ENCODE measurements at places on chromosomes 11 and 22.
A peak's percentile ranks its signal among the peaks of the same experiment; 100 is the strongest.

DNA sequence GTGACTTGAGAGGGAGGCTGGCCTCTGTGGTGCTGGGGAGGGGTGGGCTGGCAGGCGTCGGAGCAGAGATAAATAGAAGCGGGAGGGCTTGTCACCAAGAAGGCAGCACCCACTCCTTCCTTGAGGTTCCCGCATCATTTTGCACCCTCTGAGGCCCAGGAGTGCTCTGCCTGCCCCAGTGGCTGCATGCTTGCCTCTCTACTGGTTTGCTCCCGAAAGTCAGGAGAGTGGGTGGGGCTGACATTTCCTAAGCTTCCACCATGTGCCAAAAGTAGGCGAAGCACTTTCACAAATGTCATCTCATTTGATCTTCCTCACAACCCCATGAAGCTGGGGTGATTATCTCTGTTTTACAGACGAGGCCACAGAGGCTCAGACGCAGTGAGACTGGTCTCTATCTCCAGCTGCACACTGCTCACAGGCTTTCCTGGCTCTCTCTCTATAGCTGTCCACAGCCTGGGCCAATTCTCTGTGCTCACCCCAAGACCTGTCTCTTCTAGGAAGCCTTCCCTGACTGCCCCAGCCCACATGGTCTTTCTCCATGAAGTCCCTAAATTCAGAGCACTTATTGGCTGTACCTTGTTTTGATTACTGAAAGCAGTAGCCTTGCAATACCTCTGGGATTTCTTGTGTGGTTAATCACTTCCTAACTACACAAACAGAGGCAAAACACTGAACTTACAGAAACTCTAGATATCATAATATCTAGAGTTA is 2.6 kb upstream of the UCP3 start:
- no peak for DNase-seq

- DNase-seq: no peak
Measured at GRCh38 chr11:85620256-85620655, 6.9 kb downstream of the DLG2 start.

DNA sequence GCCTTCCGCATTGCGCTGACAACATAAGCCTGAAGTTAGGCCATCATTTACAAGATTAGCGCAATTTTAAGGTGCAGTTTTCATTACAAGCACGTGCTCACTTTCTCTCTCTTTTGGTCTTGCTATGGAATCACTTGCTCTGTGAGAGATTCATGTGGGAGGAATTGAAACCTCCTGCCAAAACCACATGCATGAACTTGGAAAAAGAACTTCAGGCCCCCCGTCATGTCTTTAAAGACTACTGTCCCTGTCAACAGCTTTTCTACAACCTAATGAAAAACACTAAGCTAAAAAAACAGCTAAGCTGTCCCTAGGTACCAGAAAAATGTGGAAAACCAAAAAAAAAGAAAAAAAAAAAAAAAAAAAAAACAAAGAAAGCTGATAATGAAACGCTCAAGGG is 1707.6 kb upstream of the RAG2 start:
- no peak for DNase-seq

DNA sequence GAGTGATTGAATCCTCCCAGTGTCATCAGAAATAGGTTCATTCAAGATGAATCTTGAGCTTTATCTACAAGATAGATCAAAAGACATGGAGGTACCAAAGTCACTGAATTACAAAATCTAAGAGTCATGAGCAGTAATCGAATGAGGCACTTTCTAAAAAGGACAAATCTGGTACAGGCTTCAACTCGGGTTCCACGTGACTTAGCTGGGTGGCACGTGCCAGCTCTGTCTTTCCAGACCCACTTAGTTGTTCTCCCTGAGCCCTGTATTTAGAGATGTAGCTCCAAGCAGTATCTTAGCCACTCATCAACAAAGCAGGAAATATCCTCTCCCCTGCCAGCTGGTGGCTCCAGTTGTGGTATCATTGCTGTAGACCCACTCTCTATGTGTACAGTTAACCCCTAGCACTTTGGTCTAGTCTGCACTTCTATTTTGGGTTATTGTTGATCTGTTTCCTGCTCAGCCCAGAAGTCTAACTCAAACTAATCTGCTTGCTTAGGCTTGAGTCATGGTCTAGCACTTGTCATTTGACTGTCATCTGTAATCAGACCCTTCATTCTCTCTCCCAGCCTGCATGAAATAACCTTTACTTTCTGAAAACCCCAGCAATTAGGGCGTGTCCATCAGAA is 528.7 kb downstream of the ETS1 start:
- DNase-seq: no peak

DNA sequence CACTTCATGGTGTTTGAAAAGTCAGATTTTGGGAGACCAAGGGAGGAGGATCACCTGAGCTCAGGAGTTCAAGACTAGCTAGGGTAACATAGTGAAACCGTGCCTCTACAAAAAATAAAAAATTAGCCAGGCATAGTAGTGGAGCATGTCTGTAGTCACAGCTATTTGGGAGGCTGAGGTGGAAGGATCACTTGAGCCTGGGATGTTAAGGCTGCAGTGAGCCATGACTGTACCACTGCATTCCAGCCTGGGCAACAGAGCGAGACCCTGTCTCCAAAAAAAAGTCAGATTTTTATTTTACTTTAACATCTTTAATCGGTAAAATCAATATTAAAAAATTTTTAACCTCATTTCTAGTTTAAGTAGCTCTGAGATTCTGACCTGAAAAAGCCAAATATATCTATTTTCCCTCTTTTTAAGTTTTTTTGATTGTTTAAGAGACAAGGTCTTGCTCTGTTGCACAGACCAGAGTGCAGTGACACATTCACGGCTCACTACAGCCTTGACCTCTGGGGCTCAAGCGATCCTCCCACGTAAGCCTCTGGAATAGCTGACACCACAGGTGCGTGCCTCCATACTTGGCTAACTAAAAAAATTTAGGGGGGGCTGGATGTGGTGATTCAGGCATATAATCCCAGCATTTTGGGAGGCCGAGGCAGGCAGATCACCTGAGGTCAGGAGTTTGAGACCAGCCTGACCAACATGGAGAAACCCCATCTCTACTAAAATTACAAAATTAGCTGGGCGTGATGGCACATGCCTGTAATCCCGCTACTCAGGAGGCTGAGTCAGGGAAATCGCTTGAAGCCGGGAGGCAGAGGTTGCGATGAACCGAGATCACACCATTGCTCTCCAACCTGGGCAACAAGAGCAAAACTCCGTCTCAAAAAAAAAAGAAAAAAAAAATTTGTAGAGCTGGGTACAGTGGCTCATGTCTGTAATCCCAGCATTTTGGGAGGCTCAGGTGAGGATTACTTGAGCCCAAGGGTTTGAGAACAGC is 48.4 kb downstream of the SFI1 start:
- no peak for DNase-seq

DNA sequence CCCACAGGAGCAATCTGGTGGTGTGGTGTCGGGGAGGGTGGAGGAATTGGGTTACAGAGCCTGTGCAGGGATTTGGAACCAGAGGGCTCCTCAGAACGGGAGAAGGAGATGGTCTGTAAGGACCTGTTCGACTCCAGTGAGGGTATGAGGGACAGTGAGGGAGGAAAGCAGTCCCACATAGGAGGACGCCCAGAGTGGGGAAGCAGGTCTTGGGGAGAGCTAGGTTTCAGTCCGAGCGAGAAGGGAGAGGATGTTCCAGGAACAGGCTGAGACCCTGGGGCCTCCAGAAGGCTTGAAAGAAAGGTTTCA is 32.0 kb upstream of the GNAZ start:
- DNase-seq: no peak

- no peak for DNase-seq
Measured at GRCh38 chr11:48142889-48143288, 73.7 kb upstream of the OR4B1 start.

GRCh38 chr22:44543781-44544477 is 45.9 kb upstream of the RTL6 start:
- no peak for DNase-seq

DNA sequence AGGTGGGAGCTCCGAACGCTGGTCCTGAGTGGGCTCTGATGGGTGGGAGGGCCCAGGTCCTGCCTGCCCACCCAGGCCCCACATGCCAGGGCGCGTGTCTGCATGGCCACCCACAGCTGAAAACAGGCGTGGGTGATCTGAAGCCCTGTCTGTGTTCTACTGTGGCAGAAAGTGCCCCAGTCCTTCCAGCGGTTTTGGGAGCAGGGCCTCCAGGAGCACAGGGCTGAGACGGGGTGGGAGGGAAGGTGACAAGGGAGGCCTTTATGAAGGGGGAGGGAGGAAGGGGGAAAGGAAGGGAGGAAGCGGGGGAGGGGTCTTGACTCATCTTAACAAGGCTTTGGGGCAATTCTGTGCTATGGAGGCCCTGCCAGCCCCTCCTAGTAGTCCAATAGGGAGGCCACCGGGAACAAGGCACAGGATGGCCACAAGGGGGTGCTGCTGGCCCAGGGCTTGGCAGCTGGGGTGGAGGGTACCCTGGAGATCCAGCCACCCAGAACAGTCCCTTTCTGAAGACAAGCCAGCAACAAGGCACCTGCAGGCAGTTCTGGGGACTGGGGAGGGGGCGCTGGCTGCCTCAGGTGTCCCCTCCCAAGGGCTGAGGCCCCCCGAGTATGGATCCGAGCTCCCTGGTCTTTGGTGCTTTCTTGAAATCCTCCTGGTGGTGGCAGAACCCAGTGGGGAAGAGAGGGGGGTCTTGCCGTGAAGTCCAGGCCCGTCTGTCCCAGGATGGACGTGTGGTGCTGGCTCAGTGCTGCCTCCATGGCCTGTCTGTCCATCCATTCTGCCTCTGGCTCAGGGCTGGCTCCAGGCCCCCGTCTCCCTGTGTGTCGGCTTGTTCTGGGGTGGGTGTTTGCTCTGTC is 6.3 kb upstream of the FADS3 start:
- DNase-seq: peak; percentile 61

- DNase-seq: no peak
Measured at GRCh38 chr11:8252388-8252787, 11.3 kb downstream of the LMO1 start.

DNA sequence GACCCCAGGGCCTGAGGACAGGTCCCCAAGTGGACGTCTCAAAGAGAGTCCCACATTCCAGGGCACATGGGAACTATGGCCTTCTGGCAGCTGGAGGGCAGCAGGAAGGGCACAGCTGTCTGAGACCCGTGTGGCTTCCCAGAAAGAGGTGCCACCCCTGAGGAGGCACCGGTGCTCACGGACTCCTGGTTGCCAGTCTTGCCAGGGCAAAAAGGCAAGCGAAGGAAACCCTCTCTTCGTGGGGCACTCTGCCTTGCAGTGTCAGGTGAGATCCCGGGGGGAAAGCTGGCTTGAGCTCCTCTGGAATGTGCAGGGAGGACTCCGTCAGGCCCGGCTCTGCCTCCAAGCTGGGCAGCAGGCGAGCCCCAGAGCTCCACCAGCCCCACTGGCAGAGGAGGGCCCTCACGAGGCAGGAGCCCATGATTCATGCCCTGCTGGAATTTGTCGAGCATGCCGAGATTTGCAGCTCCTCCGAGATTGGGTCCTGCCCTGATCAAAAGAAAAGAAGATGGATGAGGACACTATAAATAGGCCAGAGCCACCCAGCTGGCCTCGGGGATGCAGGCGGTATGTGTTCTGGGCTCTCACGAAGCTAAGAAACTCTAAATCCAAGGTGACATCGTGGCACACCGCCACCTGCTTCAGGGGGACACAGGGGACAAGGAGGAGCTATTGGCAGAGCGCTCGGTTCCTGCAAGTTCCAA is 9.9 kb upstream of the CELSR1 start:
- DNase-seq: no peak

DNA sequence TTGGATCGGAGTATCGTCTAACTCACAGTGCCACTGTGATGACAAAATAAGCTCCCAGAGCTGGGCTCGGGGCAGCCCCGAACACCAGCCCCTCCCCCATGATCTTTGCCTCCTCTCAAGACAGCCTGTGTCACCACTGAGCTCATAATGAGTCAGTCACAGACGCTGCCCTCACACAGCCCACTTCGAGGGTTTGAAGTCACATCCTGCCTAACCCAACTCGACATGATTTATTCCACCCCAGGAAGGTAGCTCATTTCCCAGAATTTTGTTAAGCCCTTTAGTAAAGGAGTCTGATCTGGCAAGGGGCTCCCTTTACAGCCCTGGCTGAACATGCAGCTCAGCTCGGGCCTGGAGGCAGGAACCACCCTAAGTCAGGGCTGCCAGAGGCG is 22.8 kb downstream of the MYH9 start:
- no peak for DNase-seq

- no peak for DNase-seq
Measured at GRCh38 chr11:112129656-112130055, 34.2 kb downstream of the IL18 start.

- no peak for DNase-seq
Measured at GRCh38 chr11:15446929-15447328, 332.2 kb downstream of the INSC start.

- no peak for DNase-seq
Measured at GRCh38 chr22:31932863-31933262, 11.5 kb upstream of the YWHAH start.

- DNase-seq: peak; percentile 46
Measured at GRCh38 chr11:84390441-84391078, 1104.4 kb upstream of the CCDC90B start.

- DNase-seq: no peak
Measured at GRCh38 chr11:68855205-68855981, 13.7 kb upstream of the CPT1A start.

- no peak for DNase-seq
Measured at GRCh38 chr11:69219991-69220390, 64.3 kb downstream of the SMIM38 start.

DNA sequence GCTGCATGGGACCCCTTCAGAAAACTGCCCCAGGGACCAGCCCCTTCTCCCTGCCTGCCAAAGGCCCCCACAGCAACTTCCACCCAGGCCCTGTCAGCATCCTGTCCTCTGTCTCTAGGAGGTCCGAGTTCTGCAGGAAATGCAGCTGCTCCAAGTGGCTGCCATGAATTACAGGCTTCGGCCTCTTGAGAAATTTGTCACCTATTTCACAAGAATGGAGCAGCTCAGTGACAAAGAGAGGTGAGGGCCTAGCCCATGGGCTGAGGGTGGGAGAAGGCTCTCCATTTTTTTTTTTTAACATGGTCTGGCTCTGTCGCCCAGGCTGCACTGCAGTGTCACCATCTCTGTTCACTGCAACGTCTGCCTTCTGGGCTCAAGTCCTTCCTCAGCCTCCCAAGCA is 7.3 kb downstream of the RGL4 start:
- DNase-seq: no peak

- DNase-seq: no peak
Measured at GRCh38 chr22:49881856-49882255, 28.2 kb downstream of the ZBED4 start.

DNA sequence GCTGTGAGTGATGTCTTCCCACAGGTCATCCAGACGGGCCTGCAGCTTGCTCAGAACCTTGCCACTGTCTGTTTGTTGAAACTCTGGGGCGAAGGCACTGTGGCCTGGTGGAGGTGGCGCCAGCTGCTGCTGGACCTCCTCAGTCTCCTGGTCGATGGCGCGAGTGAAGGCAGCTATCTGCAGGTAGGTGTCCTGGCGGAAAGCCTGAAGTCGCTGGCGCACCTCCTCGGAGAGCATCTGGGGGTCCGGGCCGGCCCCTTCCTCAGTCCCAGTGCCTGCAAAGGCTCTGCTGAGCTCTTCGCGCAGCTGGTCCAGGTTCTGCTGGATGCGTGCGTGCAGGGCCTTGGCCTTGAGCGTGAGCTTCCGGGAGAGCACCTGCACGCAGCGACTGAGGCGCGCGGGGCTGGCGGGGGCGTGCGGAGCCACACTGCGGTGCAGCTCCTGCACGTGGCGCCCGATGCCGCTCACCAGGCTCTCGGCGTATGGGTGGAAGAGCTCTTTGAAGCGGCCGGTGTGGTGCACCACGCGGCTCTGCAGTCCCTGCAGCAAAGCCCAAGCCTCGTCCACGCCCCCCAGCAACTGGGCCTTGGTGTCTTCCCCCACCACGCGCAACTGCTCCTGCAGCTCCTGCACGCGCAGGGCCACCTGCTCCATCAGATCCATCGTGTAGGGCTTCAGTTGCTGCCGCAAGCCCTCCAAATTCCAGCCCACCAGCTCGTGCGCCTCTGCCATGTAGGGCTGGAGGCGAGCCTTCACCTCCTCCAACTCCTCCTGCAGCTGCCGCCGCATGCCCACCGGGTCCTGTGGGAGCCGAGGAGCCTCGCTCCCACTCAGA is 1.3 kb downstream of the APOA5 start:
- no peak for DNase-seq

All from COR-L47 (cell line).